ENCODE measurements at places on chromosomes 3 and 15. TPM values are rescaled to one million over a fixed set of nuclear protein-coding genes. Genes with fewer than 3 reads are reported as not detected.

Gene ZBED2
- total RNA-seq = not detected

Gene HGD
- total RNA-seq = not detected

- DNase-seq = no peak
- H3K4me3 ChIP-seq = no peak overlapping the region
- no peaks in the 10 kb centered on the region for H3K27me3 ChIP-seq
- H3K36me3 ChIP-seq = no peaks in the 10 kb centered on the region
These were observed 41.4 kb downstream of the COL6A6 start for GRCh38 chr3:130558366-130558765.

Gene NPTN
- 113 TPM for total RNA-seq

DNA sequence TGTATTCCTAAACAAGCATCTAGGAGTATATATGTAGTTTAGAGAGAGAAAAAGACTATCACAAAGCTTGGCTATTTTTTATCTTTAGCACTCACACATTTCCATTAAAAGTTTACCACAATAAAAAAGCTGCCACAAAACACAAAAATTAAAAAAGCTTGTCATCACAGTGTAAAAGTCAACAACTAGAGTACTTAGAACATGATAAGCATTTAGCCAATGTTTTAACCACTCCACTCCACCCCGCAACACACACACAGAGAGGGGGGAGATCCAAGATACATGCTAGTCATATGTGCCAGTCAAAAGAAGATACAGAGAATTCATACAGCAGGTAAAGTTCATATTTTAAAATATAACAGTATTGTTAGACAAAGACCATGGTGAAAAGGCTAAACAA, 79.7 kb downstream of the STAG1 start:
- no peaks in the 10 kb centered on the region for H3K4me1 ChIP-seq
- no peaks in the 10 kb centered on the region for H3K36me3 ChIP-seq
- H3K27me3 ChIP-seq = no peaks in the 10 kb centered on the region
- H3K27ac ChIP-seq = no peak overlapping the region
- no peak for DNase-seq
- no peak overlapping the region for H3K4me3 ChIP-seq

DNA sequence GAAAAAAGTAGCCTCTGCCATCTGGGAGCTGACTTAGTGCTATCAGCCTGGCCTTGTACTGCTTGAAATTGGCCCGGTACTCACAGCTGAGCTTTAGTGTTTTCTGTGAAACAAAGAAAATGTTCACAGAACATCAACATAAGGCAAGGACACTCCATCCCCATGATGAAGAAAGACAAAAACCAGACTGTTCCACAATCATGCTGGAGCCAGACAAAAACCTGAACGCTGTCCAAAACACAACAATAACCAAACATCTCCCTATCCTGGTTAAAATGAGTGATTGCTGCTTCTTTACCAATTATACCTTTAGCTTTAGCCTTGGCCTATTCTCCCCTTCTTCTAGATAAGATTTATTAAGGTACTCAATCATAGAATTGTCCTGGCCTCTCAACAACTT, 153.9 kb downstream of the CPNE4 start:
- no peaks in the 10 kb centered on the region for H3K4me1 ChIP-seq
- H3K27me3 ChIP-seq = no peaks in the 10 kb centered on the region
- DNase-seq = no peak
- no peak overlapping the region for H3K27ac ChIP-seq

Gene STAB1
- 1.9 TPM for total RNA-seq

- DNase-seq = no peak
- no peaks in the 10 kb centered on the region for H3K36me3 ChIP-seq
- 0 out of 2 replicates have a peak, but pooled peaks cover 2% of the 10 kb centered on the region for H3K4me1 ChIP-seq
- H3K27ac ChIP-seq = no peak overlapping the region
- no peak overlapping the region for H3K4me3 ChIP-seq
These were observed 21.9 kb upstream of the SEC13 start for GRCh38 chr3:10342781-10343180.

Gene RHO
- total RNA-seq = not detected

- H3K4me1 ChIP-seq = peaks cover 18% of the 10 kb centered on the region
- H3K36me3 ChIP-seq = no peaks in the 10 kb centered on the region
- no peak overlapping the region for H3K27ac ChIP-seq
- peak; percentile 49 for DNase-seq
- H3K27me3 ChIP-seq = no peaks in the 10 kb centered on the region
These were observed 228.9 kb downstream of the XXYLT1 start for GRCh38 chr3:195041871-195042742.

Measured in H1 (cell line).